Mammary microvascular endothelial cell (primary cell): ENCODE measurements at places on chromosomes 5 and 9. TPM values are rescaled to one million over a fixed set of nuclear protein-coding genes. Genes with fewer than 3 reads are reported as not detected.

Gene SLC34A3
- not detected in 2 replicates for total RNA-seq

Gene CSNK1A1
- total RNA-seq = 229 and 240 TPM in 2 replicates

Gene GRM6
- total RNA-seq = not detected in 2 replicates

Gene ZDHHC11B
- not detected in 2 replicates for total RNA-seq

Gene ECSCR
- 547 and 613 TPM in 2 replicates for total RNA-seq

Gene TMEM174
- not detected in 2 replicates for total RNA-seq

Gene C1QTNF3
- total RNA-seq = 0.54 TPM in 1 of 2 replicates, not detected in the other

Gene FRRS1L
- not detected in 2 replicates for total RNA-seq

Gene GALNT12
- 15.6 and 16.4 TPM in 2 replicates for total RNA-seq

Gene PCDHGA10
- total RNA-seq = 1.7 and 2.6 TPM in 2 replicates

Gene DHX29
- 27.5 and 28.3 TPM in 2 replicates for total RNA-seq

Gene STC2
- 25.2 and 31.1 TPM in 2 replicates for total RNA-seq

Gene NIPBL
- 10.7 and 11.1 TPM in 2 replicates for total RNA-seq

Gene PCDHB4
- total RNA-seq = 0.07 and 0.10 TPM in 2 replicates

Gene GHR
- 1.5 and 2.7 TPM in 2 replicates for total RNA-seq

Gene INSL4
- not detected in 2 replicates for total RNA-seq

Gene FBN2
- 1.4 and 1.7 TPM in 2 replicates for total RNA-seq

Gene AGXT2
- total RNA-seq = not detected in 2 replicates

Gene IL3
- not detected in 2 replicates for total RNA-seq

Gene FAM200C
- 2.3 and 4.3 TPM in 2 replicates for total RNA-seq

Gene GPR21
- 0.25 TPM in 1 of 2 replicates, not detected in the other for total RNA-seq

Gene ALDOB
- total RNA-seq = not detected in 2 replicates

Gene LCN10
- total RNA-seq = 0.44 TPM in 1 of 2 replicates, not detected in the other

Gene PSIP1
- total RNA-seq = 44.6 and 48.1 TPM in 2 replicates

Gene RECK
- total RNA-seq = 9.1 and 10.6 TPM in 2 replicates

Gene CTNNA1
- total RNA-seq = 438 TPM in 2 replicates

Gene FIBCD1
- not detected in 2 replicates for total RNA-seq
